ENCODE measurements at places on chromosomes 7 and 10.

DNA sequence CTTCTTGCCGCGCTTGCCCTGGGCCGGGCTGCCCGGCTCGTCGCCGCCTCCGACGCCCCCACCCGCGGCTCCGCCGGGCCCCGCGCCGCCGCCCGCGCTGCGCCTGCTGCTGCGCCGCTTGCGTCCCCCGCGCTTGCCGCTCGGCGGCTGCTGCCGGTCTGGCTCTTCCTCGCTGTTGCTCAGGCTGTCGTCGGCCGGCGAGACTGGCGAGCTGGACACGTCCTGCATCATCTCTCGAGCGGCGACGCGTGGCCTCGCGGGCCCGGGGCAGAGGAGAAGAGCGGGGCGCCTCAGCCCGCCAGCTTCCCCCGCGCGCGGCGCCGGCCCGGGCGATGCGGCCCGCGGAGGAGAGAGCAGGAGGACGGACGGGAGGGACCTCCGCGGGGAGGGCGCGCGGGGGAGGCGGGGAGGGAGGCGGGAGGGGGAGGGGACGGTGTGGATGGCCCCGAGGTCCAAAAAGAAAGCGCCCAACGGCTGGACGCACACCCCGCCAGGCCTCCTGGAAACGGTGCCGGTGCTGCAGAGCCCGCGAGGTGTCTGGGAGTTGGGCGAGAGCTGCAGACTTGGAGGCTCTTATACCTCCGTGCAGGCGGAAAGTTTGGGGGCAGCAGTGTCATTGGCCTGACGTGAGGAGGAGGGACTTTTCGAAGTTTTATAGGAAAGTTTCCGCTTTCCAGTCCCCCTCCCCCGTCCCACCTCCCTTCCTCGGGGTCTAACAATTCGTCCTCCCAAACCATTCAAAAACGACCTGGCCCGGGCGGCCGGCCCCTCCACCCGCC lies at the start of gene TWIST1:
TSS of gene TWIST1 (minus strand) at position 546 of the 779 bp plus-strand sequence. CDS start at position 231, 315 bp downstream.
- no peak for DNase-seq

- DNase-seq = peak; percentile 15
Observed at GRCh38 chr7:121329191-121330052, 622 bp downstream of the WNT16 start.

GRCh38 chr10:77496941-77497420 lies 140.6 kb downstream of the KCNMA1 start:
- no peak for DNase-seq

DNA sequence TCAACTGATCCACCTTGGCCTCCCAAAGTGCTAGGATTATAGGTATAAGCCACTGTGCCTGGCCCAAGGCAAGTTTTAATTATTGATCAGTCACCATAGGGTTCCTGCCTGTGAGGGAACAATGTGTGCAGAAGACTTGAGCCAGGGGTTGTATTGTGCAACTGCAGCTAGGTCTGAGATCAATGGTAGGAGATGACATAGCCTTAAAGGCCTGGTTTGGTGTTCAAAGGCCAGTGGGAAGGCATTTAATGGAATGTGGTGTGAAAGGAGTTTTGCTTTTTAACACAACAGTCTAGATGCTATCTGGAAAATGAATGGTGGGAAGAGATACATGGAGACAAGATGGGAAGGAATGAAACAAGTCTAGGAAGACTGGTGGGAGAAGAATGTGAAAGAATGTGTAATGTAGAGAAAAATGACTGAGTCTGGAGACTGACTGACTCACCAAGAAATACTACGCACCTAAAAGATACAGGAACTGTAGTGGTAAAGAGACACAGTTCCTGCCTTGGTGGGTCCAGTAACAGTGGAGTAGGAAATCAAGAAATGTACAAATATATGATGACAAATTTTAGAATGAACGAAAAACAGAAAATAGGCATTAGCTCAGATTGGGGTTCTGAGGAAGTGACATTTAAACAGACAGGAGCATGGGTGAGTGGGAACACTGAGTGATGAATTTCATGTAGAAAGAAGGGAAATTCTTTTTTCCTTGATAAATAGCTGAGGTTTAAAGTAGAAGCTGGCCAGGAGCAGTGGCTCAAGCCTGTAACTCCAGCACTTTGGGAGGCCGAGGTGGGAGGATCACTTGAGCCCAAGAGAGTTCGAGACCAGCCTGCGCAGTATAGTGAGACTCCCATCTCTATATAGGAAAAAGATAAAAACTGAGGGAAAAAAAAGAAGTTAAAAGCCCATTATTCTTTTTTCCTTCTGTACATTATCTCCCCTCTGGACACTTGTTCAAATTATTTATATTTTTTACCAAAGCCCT lies 9.4 kb downstream of the HNRNPF start:
- DNase-seq = no peak

- no peak for DNase-seq
Observed at GRCh38 chr10:128137877-128138276, 11.7 kb upstream of the MKI67 start.

DNA sequence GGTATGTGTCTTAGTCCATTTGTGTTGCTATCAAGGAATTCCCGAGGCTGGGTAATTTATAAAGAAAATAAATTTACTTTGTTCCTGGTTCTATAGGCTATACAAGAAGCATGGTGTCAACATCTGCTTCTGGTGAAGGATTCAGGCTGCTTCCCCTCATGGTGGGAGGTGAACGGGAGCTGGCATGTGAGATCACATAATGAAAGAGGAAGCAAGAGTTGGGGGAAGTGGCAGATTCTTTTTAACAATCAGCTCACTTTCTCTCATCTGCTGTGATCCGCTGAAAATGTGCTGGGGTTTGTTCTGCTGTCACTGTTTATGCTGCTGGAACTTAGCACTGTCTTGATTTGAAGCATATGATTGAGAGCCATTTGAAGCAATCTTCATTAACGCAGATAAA lies 730.0 kb upstream of the SORCS1 start:
- no peak for DNase-seq

GRCh38 chr10:35208536-35208935 lies 81.9 kb downstream of the CREM start:
- DNase-seq = no peak

DNA sequence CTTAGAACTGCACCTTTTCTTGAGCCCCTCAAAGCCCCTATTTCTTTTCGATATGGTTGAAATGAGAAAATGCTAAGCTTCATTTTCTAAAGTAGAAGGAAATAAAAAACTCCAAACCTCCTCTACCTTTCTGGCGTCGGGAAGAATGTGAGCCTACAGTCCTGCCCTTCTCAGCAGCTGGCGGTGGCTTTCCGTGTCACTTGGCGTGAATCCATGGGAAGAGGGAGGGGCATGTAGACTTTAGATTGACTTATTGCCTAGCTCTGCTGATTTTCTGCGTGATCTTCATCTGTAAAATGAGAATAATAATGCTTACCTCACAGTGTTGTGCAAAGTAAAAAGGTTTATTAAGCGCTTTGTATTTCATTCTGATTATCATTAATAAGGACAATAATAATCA lies 35.0 kb downstream of the PRR15 start:
- no peak for DNase-seq

- no peak for DNase-seq
Observed at GRCh38 chr10:30063099-30063498, 3.7 kb upstream of the JCAD start.

All from posterior cingulate gyrus (tissue), 11 donors.